ENCODE measurements at places on chromosomes 7 and 10. TPM values are rescaled to one million over a fixed set of nuclear protein-coding genes. Genes with fewer than 3 reads are reported as not detected.
A peak's percentile ranks its signal among the peaks of the same experiment; 100 is the strongest.

- H3K4me3 ChIP-seq = no peak overlapping the region
- DNase-seq = no peak
- no peaks in the 10 kb centered on the region for H3K4me1 ChIP-seq
- peak overlapping the region; percentile 73 for H3K27ac ChIP-seq
- no peaks in the 10 kb centered on the region for H3K27me3 ChIP-seq
- H3K36me3 ChIP-seq = no peaks in the 10 kb centered on the region
These were observed 36.6 kb downstream of the GTF2IRD1 start for GRCh38 chr7:74489997-74490945.

DNA sequence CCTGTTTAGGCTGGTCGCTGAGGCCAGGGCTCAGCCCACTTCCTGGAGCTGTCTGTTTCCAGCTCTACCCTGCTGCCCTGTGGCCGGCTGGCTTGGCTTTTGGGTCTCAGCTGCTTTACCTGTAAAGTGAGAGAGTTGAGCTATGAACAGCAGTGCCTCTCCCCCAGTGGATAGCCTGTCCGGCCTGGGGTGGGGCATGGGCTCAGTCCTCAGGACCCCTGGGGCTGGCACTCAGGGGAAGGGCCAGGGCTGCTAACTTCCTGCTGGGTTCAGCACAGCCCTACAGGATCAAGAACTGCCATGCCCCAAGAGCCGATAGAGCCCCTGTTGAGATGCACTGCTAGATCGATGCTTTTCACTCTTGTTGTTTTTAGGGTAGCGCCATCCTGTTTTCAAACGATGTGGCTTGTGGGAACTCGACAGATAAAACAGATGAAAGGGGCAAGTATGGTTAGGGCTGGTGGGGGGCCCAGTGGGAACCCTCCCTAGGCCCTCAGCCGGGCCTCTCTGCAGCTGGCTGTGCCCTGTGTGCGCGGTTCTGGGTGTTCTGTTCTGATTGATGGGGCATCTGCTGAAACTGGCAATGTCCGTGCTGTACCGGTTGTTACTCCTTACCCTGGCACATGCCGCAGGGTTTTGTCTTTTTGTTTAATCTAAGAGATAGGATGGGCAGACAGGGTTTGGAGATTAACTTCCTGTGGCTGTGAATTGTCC is 10.0 kb upstream of the SFRP5 start:
- H3K4me3 ChIP-seq = no peak overlapping the region
- peak overlapping the region; percentile 64 for H3K27ac ChIP-seq
- peaks cover 21% of the 10 kb centered on the region for H3K4me1 ChIP-seq
- no peak for DNase-seq

CACNA2D1 gene
- total RNA-seq = 22.0 TPM

DNA sequence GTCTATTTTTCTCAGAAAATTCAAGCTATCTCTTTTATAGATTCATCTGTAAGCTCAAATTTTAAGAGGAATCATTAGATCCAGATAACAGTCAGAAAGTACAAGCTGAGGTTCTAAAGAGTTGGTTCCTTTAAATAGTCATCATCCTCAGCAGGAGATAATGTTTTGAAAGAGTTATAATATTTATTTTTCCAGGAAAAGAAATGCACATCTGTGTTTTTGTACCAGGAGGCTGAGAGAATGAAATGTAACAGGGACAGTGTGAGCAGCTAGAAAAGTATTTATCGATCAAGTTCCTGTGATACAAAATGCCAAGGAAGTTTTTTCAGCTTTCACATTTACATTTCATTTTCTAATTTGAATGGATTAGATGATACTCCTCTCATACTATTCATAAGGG is 120.2 kb upstream of the LRRTM3 start:
- no peak overlapping the region for H3K4me3 ChIP-seq
- no peak for DNase-seq
- H3K27me3 ChIP-seq = no peaks in the 10 kb centered on the region
- H3K27ac ChIP-seq = no peak overlapping the region

DNA sequence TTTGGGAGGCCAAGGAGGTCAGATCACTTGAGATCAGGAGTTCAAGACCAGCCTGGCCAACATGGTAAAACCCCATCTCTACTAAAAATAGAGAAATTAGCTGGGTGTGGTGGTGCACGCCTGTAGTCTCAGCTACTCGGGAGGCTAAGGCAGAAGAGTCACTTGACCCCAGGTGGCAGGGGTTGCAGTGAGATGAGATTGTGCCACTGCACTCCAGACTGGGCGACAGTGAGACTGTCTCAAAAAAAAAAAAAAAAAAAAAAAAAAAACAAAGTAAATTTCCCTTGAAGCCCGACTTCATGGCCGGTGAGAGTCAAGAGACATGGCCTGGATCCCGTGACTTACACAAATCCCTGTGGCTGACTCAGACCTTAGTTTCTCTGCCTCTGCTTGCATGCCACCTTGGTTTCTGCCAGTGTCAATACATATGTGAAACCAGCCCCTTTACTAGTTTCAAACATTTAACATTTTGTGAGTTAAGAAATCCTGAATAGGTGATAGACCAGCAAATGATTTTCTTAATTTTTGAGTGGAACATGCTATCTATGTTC is 62.8 kb downstream of the ZEB1 start:
- no peak overlapping the region for H3K4me3 ChIP-seq
- H3K27ac ChIP-seq = no peak overlapping the region
- H3K4me1 ChIP-seq = no peaks in the 10 kb centered on the region
- DNase-seq = no peak
- no peaks in the 10 kb centered on the region for H3K27me3 ChIP-seq

DNA sequence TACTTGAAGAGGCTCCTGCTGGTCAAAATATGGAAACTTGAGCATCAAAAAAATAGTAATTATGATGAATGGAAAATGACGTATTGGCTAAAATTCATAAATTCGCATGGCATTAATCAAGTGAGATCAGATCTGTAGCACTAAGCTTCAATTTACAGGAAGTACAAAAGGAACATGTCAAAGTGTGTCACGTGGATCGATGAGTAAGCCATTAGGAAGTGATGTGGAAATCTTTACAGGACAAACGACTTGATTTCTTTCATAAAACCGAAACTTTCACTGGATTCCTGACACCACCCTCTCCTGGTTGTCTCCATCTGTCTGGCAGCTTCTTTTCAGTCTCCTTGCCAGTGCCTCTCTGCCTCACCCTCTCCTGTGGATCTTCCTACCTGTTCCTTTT is 25.8 kb downstream of the AKR1C8 start:
- no peaks in the 10 kb centered on the region for H3K4me1 ChIP-seq
- H3K27ac ChIP-seq = no peak overlapping the region
- no peaks in the 10 kb centered on the region for H3K36me3 ChIP-seq
- no peaks in the 10 kb centered on the region for H3K27me3 ChIP-seq

- peak; percentile 15 for DNase-seq
- peak within 1 kb of the TSS; percentile 38 for H3K27ac ChIP-seq
- H3K4me1 ChIP-seq = peaks cover 13% of the 10 kb centered on the region
- no peaks in the 10 kb centered on the region for H3K36me3 ChIP-seq
- no peaks in the 10 kb centered on the region for H3K27me3 ChIP-seq
- peak within 1 kb of the TSS; percentile 64 for H3K4me3 ChIP-seq
These were observed at the start of gene GRM8 for GRCh38 chr7:127252778-127253280. TSS of gene GRM8 (minus strand) at chr7:127252941.
